Lung (tissue), 17 donors: ENCODE measurements at places on chromosomes 2 and 18. TPM values are rescaled to one million over a fixed set of nuclear protein-coding genes. Genes with fewer than 3 reads are reported as not detected.
A peak's percentile ranks its signal among the peaks of the same experiment; 100 is the strongest.

HRH4 gene
- total RNA-seq: 0.54 TPM

ZNF514 gene
- 18.9 TPM for total RNA-seq

TMEM163 gene
- total RNA-seq: 5.8 TPM

ANKRD30BL gene
- total RNA-seq: 3.8 TPM

DSC2 gene
- total RNA-seq: 13.5 TPM

DRC1 gene
- total RNA-seq: 12.2 TPM

DNA sequence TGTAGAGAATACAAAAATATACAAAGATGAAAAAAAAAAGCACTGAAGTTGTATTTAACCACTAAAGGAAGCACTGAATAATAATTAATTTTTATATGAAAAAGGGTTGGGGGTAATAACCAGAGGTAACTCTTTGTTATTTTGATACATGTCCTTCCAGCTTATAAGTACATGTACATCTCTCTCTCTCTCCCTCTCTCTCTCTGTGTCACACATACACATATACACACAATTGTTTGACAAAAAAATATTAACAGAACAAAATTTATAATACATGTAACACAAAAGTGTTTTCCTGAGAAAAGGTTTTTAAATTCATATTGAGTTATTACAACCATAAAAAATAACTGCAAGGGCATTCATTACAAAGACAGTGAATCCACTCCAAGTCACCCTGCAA is 4.6 kb downstream of the WIPF1 start:
- DNase-seq: no peak

DNA sequence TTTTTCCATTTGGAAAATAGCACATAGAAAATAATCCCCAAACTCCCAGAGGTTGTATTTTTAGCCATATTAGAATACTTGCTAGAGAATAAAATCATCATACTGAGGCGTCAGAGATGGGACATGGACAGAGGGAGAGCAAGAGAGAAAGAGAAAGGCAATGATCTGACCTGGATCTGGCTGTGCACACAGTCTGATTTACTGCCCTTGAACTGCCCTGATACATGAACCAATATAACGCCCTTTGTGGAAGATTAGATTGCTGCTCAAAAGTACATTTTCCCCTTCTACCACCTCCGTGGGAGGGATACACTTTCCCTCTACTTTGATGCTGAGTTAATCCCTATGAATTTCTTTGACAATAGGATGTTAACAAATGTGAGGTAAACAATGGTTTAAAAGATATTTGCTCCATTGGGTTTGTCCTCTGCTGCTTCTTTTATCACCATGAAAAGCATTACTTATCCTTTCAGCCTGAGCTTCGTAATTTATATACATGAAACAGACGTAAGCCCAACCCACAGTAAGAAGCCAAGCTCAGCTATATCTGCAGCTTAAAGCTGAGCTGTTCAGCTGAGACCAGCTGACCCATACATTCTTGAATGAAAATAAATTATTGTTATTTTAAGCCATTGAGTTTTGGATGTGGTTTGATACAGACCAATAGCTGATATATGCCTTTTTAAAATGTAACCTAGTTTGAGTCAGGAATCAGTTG is 1664.6 kb upstream of the CELF4 start:
- DNase-seq: no peak

- DNase-seq: no peak
Measured at GRCh38 chr18:3911413-3911812, 461.4 kb downstream of the TGIF1 start.

DNA sequence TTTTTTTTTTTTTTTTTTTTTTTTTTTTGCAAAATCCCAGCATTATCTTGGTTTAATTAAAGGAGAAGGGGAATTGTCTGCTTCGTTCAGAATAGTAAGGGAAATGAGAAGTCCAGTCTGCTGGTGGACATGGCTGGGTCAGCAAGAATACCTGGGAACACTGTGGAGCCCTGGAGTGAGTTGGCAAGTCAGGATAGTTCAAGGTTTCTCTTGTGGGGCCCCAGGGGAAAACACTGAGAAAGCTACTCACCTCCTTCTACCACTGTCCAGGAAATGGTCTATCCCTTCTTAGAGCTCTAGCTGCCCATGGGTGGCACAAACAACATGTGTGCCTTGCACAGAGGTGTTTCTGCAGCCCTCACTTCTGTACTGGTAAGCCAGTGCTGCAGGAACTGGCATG is 169.1 kb upstream of the SIX2 start:
- DNase-seq: no peak

DNA sequence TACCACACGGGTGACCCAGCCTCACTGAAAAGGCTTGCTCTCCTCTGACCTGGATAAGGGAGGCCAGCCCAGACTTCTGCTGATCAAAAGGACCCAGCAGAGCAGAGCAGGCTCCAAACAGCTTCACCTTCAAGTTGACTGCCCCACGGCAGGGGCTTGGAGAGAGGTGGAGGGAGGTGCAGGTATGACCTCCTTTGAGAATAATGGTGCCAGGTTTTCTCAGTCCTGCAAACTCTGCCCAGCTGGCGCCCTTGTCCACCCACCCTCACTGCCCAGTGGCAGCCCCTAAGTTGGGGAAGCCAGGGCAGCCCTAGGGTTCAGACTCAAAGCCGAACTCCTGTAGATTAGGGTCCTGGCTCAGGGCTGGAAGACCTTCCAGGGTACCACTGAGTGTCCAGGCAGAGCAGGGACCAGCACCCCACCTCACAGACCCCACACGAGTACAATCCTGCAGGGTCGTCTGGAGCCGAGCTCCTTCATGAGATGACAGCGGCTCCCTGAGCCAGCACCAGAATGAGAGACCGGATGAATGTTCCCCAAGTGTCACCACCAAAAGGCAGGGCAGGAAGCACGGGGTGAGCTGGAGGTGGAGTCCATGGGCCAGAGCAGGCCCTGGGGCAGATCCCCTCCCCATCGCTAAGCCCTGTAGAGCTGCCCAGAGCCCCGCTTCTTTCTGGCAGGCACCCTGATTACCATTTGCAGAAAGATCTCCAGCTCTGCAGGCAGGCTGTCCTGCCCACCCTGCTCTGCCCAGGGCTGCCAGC is 3.6 kb upstream of the GPC1 start:
- peak; percentile 7 for DNase-seq

GRCh38 chr2:190459881-190460280 is 51.7 kb downstream of the MFSD6 start:
- no peak for DNase-seq

DNA sequence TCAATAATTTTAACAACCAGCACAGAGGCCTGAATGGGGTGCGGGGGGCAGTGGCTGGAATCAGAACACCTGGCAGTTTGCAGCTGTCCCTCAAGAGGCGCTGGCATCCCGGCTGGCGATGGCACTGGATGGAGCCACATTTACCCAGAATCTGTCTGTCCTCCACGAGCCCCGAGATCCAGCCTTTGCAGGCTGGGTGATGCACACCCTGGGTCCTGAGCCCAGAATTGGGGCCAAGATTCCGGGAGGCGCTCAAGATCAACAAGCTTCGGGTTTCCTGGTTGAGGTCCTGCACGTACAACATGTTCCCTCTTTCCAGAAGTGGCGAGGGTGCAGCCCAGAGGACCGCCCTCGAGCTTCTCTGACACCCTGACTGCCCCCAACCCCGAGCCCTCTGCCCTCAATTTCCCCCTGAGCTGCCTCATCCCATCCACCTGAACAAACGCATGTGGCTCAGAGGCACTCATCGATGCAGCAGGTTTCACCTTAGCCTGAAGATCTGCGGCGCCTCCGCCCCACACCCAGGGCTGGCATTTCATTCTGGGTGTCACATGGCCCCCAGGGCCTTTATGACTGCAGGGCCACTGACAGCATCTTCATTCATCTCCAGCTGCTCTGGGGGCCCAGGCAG is 97.5 kb downstream of the TFCP2L1 start:
- DNase-seq: no peak

DNA sequence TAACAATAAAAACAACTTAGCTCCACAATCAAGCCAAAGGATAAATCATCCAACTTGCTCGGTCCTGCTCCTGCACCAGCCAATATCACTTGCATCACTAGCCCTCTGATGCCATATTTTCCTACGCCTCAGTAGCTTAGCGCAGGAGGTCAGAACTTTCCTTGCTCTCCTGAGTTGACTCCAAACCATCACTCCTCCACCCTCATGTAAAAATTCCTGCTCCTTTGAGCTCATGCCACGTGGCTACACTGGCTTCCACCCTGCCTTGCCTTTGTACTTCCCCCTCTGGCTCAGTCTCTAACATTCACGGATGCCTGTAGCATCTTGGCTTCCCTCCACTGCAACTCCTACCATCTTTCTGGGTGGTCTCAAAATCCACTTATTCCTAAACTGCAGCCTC is 25.2 kb downstream of the AAK1 start:
- no peak for DNase-seq

- peak; percentile 45 for DNase-seq
Measured at GRCh38 chr18:76195601-76196000, 299.4 kb downstream of the ZNF516 start.

GRCh38 chr2:128640166-128640844 is 321.6 kb upstream of the HS6ST1 start:
- DNase-seq: no peak

DNA sequence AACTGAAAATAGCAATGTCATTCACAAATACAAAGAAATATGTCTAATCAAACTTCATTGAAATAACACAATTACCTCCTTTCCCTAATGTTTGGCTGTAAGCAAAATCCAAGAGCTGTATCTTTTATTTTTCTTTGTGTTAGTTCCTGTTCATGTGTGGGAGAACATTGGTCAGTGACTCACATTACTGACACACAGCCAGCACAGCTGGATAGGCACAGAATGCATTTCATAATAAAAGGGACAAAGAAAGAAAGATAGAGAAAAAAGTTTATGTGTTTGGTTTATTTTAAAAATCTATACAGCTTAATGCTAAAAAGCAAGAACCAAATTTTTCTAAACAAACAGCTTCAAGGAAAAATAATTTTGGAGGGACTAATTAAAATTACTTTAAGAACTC is 185.6 kb upstream of the COL3A1 start:
- peak; percentile 76 for DNase-seq

DNA sequence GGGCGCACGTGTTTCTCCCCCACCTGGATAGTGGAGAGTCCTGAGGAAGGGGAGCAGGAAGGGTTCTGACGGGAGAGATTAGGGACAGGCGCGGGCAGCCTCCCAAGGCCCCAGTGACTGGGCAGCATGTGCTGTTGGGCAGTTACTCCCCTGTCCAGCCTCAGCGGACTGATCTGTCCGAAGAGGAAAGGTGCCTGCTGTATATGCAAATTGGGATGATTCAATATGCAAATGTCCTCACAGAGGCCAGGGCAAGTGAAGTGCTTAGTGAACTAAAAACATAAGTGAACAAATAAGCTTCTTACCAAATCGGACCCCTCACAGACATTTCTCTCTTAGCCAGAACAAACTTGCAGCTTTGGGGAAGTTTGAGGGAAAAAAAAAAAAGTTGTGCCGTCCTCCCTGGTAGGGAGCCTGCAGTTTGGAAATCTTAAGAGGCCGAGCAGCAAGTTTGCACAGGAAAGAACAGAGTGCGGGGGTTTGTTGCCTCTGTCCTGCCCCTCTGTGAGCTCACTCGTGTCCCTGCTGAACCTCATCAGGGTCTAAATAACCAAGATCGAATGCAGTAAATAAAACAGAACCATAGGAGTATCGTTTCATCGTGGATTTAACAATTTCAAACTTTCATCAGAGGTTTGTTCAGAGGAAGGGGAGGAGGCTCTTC is 141.4 kb downstream of the KCTD1 start:
- no peak for DNase-seq

GRCh38 chr18:57780318-57780705 is 22.8 kb downstream of the ATP8B1 start:
- DNase-seq: peak; percentile 76
